ENCODE measurements at places on chromosomes 12 and 14.
A peak's percentile ranks its signal among the peaks of the same experiment; 100 is the strongest.

- no peak for DNase-seq
Observed at GRCh38 chr12:11872055-11872454, 198.7 kb upstream of the BCL2L14 start.

GRCh38 chr12:98110536-98110935 is 404.9 kb upstream of the TMPO start:
- DNase-seq, result no peak

DNA sequence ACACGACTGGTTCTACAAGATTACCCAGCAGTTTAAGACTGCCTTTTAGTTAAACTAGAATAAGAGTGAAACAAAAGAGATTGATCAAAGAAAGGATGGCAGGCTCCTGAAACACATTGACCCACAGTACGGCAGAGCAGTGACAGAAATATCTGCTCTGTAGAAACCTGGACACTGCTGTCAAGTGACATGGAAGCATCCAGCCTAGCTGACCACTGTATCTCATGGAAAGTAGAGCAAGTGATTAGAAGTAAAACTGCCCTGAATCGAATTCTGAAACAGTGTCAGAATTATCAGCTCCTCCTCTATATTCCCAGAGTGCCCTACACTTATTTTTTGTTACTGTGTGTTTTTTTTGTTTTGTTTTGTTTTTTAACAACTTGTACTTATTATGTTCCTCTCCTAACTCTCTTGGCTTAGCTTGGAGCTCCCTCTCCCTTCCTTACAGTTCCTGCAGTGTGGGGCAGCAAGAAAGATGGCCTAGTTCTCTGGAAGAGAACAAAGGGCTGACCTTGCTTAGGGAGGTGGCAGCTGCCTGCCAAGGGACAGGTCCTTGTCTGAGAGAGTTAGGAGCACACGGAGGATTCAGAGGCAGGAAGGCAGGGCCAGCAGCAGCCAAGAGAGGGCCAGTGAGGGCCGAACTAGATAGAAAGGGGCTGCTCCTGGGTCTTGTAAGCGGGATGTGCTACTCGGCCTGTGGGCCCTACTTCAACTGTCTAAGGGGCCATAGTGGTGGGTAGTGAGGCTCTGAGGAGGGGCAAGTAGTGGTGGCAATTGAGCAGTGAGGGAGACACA is 97.2 kb downstream of the PTPRR start:
- DNase-seq, result no peak

DNA sequence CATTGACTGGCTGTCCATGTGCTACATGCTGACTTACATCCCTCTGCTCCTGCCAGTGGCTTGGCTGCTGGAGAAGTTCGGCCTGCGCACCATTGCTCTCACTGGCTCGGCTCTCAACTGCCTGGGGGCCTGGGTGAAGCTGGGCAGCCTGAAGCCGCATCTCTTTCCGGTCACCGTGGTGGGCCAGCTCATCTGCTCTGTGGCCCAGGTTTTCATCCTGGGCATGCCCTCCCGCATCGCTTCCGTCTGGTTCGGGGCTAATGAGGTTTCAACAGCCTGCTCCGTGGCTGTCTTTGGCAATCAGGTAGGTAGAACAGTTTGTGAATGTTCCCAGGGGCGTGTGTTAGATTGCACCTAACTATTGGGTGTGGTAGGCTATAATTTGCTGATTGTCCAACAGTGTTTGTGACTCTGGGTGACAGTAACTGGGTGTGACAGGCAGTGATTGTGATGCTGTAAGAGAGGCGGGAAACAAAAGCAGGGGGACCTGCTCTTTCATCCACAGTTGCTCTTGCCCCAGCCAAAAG is 981 bp downstream of the FLVCR2 start:
- DNase-seq, result no peak

GRCh38 chr14:65731933-65732506 is 319.5 kb downstream of the FUT8 start:
- DNase-seq, result no peak

- DNase-seq, result no peak
Observed at GRCh38 chr14:92160619-92161018, 38.9 kb downstream of the CPSF2 start.

DNA sequence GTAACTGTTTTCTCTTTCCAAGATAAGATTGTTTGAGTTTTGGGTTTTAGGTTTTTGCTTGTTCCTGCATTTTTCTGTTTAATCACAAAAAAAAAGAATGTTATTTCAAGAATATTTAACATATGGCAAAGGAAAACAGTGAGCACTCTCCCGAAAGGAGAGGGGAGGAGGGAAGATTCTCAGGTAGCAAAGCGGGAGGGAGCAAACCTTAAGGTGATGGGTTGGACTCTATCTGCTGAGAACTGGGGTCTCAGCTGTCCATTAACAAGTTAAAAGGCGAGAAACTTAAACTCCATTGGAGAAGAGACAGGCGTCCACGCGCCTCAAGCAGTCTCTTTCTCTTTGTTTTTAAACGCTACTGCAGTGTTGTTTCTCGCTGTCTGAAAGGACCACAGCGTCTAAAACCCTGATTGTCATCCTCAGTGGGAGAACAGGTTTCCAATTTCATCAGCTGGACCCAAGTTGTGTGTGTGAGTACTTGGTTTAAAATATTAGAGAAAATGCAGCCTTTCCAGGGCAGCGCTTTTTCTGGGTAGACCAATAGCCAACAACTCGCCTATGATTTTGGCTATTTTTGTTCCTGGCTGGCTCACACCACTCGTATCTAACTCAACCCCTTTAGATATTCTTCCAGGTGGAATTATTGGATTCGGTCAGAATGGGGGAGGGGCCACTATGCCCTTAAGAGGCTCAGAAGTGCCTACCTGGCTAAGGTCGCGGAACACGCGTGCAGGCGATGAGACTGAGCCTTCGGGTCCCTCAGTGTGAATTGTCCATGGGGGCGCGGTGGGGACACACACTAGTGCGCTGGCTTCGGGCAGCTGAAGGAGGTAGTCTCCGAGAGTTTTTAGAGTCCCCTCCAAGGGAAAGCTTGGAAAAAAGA is 8.2 kb downstream of the SIX1 start:
- DNase-seq, result no peak

DNA sequence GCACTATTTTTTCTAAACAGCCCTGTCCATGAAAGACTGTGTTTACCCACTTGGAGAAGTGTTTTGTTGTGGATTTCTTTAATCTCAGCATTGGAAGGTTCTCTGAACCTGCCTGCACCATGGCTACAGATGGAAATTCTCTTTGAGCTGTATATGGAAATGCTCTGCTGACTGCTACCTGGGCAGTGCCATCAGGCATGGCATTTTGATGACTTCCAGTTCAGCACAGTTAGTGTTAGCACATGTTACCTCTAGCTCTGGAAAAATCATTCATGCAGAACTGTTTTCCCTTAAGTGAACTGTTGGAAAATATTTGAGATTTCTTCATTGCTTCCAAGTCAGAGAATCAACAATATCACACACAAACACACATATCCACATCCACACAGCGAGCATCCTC is 52.6 kb upstream of the RIC8B start:
- no peak for DNase-seq

DNA sequence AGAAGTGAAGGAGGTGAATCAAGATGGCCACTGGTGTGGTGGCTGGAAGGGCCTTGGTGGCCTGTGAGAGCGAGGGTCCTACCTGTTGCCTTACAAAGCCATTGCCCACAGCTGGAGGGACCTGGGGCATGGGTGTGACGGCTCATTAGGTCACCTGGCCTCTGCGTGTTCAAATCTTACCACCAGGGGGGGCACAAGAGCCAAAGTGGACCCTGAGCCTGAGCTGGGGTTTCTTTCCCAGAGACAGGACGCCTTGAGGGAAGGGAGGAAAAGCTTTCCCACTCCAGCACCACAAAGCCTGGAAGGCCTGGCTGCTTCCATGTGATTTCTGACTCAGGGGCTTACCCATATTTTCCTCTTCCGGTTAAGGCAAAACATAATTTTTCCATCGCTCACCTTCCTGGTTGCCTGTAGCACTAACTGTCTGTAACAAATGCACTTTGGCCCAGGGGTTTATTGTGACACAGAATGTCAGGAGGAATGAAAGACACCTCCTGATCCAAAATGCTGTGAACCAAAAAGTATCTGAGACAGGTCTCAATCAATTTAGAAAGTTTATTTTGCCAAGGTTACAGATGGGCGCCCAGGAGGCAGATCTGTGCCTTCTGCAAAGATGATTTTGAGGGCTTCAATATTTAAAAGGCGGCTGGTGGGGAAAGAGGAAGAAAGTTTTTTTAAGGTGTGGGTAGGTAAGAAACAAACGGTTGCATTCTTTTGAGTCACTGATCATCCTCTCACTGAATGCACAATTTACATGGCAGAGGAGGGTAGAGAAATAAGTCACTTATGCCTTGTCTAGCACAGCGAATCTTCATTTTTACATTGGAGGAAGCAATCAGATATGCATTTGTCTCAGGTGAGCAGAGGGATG is 4.3 kb upstream of the CD9 start:
- DNase-seq, result peak; percentile 37

DNA sequence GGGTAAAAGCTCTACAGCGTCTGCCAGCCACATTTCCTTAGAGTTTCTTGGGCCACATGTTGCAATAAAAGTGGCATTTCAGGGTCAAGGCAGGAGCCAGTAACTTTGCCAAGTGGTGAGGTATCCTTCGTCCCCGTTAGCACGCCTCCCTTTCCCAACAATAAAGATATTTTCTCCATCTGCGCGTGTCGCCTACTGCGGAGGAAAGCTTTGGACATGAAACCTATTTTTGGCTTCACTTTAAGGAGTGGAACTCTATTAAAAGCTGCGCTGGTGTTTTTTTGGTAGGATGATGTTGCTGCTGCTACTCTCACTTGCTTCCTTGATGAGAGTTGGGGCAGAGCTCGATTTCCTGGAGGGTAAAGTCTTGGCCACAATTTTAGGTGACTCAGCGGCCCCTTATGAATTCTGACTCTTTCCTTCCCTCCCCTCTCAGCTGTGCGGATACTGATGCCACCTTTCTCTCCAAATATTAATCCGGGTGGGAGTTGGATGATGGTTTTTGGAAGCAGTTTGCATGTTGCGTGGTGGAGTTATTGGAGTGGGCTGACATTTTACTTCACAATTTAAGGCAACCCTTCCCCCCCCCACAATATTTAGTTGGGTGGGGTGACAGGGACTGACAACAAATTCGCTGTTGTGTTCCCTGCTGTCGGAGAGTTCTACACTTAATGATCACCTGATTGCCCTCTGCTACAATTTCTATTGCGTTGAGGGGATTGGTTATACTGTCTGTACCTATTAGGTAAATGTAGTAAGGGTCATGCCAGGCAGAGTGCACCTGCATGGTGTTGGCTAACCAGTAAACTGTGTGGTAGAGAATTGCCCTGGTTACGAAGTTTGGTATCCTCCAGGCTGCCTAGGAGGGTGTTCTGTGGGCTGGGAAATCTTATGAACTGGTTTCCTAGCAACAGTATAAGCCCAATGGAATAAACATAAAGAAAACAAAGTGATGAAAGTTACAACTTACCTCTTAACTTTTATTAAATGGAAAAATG is 1.1 kb downstream of the CCDC91 start:
- no peak for DNase-seq

DNA sequence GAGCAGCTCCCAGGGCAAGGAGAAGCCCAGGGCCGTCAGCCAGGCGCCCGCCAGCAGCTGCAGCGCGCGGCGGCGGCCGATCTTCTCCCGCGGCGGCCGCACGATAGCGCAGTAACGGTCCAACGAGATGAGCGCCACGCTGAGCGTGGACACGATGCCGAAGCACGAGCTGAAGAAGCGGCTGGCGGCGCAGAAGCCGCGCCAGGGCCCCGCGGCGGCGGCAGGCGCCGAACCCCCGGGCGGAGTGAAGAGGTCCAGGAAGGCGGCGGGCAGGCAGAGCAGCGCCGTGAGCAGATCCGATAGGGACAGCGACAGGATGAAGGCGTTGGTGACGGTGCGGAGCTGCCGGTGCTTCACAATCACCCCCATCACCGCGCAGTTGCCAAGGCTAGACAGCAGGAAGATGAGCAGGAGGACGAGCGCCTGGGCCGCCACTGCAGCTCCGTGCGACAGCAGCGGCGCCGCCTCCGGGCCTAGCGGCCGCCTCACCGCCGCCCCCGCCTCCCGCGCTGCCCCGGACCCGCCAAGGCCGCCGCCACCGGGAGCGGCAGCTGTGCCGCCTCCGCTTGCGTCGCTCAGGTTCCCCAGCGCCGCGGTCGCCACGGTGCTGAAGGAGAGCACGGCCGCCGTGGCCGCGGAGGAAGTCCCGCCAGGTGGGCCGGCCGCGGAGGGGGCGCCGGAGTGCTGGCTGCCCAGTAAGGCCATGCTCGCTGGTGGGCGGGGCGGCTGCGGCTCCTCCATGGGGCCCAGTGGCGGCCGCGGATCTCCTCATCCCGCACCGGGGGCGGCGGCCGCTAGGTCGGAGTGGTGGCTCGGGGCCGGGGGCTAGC is 479 bp downstream of the GPR135 start:
- peak; percentile 10 for DNase-seq

- no peak for DNase-seq
Observed at GRCh38 chr14:77022236-77022852, 6.2 kb downstream of the IRF2BPL start.

DNA sequence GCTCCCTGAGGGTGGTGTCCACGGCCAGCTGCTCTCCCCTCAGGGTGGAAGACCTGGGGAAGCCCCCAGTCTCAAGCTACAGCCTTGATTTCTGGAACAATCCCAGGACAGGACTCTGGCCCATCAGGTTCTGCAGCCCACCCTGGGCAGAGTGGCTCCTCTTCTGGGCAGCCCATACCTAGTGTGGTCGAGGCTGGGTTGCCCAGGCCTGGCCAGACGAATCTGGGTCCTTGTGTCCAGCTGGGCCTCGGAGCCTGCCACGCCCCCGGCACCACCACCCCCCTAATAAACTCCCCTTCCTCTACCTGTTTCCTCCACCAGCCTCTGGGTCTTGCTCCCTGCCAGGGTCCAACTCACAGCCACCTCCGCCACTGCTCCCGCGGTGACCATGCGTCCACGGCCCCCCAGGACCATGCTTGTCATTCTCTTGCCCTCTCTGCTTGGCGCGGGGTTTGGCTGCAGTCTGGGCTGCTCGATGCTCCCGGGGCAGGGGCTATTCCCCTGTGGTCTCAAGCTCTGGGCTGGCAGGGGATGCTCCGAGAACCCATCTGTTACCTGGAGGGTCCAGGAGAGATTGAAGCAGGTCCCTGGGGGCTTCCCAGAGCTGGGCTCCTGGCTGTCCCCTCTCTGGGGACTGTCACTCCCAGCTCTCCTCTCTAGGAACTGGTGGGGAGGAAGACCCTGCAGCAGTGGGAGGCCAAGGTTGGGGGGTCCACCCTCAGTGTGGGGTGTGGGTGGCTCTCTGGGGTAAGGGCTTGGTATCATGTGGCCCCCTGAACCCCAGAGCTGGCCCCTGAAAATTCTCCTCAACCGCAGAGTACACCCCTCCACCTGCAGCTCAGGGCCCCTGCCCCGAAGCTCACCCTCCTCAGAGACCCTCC is 8.7 kb upstream of the GPR132 start:
- DNase-seq, result no peak

Measured in stimulated activated CD4-positive, alpha-beta T cell treated with anti-CD3 and anti-CD28 coated beads, Interleukin-1b, Interleukin-23, amount 100 ng/mL, for 1 hour (primary cell).